NCI-H1417 treated with DMSO at 0.1 percent for 48 hours (cell line): ENCODE measurements at places on chromosomes 1 and 21.

DNA sequence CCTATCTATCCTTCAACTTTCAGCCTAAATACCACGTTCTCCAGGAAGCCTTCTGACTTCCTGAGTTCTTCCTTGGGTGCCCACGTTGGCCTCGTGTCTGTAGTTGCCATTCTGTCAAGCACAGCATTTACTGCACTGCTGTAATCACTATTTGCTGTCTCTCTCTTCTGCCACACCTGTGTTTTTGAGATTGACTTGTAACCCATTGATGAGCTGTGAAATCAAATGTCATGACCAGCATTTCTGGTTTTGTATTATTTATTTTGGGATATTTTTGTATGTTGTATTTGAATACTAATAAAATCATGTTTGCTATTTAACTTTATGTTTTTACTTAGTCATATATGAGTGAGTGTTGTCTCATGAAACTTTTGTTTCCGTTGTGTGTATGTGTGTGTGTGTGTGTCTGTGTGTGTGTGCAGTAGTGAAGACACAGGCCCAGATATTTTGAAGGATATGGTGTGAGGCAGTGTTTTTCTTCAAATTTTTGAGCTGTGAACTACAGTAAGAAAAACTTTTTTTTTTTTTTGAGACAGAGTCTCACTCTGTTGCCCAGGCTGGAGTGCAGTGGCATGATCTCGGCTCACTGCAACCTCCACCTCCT lies 126.2 kb upstream of the SERBP1 start:
- DNase-seq, result no peak

DNA sequence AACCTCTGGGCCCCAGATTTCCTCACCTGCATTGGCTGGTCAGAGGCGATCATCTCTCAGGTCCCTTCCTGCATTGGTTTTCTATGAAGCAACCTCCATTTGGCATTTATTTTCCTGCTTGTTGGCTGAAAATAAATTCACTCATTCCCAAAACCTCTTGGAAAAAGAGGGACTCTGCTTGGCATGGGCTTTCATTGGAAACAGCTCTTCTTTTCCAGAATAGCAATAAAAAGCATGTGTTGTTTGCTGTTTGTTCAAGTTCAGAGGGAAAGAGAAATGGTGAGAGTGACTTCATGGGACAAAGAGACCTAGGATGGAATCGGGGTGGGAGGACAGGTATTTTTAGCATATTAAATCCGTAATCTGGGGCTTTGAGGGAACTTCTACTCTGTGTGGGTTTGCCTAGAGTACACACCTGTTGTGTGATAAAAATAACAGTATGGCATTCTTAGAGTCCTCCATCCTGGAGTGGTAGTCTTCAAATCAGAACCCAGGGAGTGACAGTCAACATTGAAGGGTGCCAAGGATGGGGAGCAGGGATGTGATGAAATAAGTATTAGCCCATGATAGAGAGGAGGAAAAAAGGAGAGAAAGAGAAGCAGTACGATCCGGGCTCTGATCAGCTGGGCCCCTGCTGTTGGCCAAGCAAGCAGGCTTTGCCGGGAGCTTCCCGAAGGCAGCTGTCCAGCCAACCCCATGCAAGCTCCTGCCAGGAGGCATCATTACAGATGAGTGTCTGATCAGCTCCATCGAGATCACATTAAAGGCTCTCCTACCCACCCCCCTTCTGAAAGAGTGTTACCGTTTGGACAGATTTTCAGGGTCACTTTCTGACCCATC lies 131.9 kb upstream of the NFIA start:
- no peak for DNase-seq

DNA sequence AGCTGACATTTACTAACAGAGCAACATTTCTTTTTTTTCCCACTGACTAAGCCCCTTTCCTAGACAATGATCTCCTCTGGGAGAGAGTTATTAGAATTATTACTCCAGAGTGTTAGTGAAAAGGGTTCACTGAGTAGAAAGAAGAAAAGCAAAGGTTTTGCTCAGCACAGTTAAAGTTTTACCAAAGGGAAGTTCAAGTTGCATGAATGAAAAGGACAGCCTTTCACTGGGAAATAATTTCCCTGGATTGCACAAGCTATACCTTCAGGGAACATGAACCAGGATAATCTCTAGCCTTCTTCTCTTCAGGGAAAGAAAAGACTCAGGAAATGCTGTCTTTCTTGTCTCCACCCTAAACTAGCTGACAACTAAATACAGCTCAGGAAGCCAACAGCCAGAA lies 71.4 kb upstream of the ESRRG start:
- no peak for DNase-seq

GRCh38 chr1:218339267-218339831 lies 5.8 kb upstream of the TGFB2 start:
- no peak for DNase-seq

DNA sequence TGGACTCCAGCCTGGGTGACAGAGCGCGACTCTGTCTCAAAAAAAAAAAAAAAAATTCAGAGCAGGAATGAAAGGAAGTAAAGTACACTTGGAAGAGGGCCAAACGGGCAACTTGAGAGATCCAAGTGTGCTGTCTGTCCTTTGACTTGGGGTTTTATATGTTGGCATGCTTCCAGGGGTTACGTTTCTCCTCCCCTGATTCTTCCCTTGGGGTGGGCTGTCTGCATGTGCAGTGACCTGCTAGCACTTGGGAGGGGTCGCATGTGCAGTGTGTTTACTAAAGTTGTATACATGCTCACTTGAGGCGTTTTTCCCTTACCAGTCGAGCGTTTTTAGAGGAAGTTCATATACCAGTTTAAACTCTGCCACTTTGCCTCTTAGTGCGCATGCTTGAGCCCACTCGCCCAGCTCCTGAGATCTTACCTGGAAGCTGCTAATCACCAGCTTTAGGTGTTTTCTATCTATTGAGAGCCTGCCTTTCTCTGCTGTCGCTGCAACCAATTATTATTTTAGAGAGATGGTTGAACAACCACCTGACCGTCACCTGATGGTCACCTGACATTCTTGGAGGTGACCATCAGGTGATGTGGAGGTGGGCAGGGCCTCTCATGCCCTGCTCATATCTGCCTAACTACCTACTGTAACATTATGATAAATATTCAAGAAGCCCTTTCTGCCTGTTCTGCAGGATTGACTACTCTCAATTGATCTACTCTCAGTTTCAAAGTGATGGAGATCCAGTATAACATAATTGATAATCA lies 140.1 kb downstream of the MACF1 start:
- no peak for DNase-seq

DNA sequence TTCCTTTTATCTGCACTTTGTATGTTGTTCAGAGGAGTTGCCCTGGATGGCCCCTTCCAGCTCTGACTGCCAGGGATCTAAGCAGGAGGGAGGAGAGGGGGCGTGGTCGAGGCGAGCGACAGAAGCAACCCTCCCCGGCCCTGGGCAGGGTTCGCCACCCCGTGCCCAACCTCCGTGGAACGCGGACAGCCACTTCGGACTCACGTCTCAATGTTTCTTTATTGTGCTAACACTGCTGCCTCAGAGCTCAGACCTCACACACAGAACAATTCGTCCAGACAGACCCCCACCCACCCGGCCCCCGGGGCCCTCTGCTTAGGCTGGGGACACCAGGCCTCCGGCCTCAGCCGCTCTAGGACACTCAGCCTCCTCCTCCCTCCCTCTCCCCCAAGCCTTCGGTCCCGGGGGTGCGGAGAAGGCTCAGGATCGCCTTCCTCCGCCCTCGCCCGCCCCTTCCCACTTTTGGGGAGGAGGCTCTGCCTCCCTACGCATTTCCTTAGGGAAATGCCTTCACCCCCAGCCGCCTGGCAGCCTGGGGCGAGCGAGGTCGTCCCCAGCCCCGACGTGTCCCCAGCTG lies 8.3 kb downstream of the VSIG8 start:
- no peak for DNase-seq
